ENCODE measurements at places on chromosomes 11 and 22.

GRCh38 chr11:96264364-96264763, 78.6 kb downstream of the MAML2 start:
- no peak for DNase-seq

DNA sequence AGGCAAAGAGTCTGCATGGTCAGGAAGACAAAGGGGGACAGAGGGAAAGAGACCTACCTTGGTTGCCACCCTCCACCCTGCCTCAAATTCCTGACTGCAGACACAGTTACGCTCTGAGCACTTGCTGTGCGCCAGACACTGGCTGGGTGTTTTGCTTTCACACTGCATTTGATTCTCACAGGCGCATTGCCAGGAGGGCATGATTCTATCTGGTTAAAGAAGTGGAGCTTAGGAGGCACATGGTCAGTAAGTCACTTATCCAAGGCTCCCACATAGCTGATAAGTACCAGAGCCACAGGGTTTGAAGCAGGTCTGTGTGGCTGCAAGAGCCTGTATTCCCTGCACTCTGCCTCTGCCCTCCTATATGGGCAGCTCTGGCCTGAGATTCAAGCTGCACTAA, 103.9 kb downstream of the TIMP3 start:
- DNase-seq: no peak

DNA sequence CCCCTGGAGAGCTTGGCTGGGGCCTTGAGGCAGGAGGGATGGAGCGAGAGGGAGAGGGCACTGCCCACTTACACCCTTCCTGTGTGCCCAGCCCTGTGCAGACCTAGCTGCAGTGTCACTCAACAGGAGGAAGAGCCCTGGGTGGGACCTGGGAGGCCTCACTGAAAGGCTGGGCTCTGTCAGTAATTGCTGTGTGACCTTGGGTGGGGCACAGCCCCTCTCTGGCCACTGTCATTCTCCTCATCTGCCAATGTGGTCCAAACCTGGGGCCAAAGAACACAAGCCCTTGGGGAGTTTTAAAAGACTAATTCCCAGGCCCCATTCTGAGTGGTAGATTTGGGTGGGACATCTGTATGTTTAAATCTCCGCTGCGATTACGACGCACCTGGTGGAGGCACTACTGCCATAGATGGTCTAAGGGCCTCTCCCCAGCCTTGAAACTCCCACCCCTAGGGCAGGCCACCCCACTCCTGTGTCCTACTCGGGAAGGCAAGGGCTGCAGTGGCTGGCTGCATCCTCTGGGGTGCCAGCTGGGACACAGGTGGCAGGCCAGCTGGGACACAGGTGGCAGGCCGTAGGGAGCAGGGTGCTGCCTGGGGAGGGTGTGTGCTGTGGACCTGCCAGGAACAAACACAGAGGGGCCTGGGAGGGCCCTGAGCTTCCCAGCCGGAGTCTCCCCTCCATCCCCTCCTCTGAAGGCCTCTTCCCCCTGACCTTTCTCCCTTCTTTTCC, 12.3 kb upstream of the SOX10 start:
- DNase-seq: no peak

DNA sequence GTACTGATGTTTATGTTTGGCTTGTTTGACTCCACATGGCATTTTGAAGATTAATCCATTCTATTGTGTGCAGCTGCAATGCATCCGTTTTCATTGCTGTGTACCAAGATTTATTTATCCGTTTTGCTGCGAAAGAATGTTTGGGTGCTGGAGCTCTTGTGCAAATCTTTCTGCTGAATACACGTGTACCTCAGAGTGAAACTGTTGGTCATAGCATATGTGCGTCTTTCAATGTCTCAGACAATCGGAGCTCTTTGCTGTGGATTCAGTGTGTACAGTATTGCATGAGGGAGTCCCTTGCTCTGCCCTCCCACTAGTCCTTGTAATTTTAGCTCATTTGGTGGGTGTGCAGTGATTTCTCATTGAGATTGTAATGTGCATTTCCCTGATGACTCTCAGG, 545.4 kb downstream of the TBC1D22A start:
- DNase-seq: no peak

DNA sequence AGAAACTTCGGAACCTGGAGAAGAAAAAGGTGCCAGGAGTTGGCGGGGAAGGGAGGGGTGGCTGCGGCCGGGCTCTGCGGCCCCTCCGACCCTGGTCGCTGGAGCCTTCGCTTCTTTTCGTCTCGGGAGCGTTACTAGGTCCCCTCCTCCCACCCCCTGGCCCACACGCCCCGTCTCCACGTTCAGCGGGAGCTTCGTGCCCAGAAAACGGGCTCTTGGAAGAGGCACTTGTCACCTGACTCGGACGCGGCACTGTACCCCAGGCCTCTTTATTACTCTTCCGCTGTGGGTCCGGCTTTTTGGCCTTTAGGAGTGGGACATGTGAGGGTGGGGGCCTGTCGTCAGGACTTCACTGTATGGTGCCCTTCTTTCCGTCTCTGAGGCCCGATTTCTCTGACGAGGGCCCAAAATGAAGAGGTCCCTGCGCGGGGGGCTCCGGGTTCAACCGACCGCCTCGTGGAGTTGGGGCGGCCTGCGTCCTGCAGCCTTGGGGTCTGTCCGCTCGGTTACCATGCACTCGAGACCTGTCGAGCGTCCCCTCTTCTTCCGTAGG, 1.2 kb downstream of the CAPRIN1 start:
- DNase-seq: peak; percentile 44

DNA sequence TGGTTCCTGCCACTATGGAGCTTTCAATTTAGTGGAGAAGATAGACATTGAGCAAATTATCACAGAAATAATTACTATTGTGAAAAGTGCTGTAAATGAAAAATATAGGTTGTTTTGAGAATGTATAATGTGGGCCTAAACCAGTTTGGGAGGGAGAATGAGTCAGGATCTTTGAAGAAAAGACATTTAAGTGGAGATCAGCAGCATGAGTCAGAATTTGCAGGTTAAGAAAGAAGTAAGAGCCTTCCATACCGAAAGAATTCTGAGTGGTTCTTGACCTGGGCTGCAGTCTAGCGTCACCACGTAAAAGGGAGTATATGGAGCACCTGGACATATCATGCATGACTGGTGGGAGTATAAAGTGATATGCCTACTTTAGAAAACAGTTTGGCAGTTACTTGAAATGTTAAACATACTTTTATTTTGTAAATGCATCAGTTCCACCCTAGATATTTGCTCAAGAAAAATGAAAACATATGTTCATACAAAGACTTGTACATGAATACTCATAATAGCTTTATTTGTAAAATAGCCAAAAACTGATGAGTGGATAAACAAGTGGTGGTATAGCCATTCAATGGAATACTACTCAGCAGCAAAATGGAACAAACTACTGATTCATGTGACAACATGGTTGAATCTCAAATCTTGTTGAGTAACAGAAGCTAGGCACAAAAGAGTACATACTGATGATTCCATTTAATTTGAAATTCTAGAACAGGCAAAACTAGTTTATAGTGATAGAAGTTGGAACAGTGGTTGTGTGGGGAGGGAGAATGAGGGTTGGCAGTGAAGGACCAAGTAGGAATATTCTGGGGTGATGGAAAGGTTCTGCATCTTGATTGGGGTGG, 99.2 kb downstream of the STIM1 start:
- no peak for DNase-seq

DNA sequence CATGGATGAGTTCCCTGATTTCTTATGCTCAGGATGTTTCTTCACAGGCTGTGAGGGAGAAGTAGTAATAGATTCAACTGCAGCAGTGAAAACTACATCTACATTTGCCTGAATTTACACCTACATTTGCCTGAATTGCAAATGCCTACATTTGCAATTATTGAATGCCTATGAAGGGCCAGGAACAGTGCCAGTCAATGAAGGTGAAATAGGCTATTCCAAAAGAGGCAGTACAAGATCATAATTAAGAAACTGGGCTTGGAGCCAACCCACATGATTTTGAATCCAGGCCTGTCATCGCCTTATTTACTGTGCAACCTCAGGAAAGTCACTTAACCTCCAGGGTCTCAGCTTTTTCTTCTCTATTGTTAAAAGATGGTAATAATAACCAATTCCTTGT, 1353.3 kb downstream of the FAM181B start:
- DNase-seq: peak; percentile 28

- no peak for DNase-seq
Measured at GRCh38 chr11:18065572-18065971, 19.5 kb upstream of the TPH1 start.

GRCh38 chr11:29996016-29996415, 20.8 kb downstream of the KCNA4 start:
- DNase-seq: no peak

DNA sequence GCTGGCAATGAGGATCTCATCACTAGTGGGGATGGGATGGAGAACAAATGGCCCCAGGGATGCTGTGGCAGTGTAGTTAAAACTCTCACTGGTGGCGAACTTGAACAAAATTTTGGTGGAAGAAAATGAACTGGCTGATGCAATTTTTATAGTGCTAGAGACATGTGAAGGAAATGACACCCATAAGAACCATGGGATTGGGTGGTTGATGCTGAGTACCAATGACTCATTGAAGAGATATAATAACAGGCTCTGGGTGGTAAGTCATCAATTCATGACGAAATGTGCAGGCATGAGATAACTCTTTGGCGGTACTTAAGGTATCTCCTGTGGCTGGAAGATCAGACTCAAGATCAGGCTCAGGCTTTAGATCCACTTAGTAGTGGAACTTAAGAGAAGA, 172.9 kb upstream of the DDI1 start:
- no peak for DNase-seq

- no peak for DNase-seq
Measured at GRCh38 chr11:59187587-59187986, 15.7 kb downstream of the DTX4 start.

GRCh38 chr22:38505541-38506117, 482 bp downstream of the DDX17 start:
- DNase-seq: peak; percentile 86

GRCh38 chr11:122253589-122254231, 137.7 kb upstream of the BLID start:
- no peak for DNase-seq

DNA sequence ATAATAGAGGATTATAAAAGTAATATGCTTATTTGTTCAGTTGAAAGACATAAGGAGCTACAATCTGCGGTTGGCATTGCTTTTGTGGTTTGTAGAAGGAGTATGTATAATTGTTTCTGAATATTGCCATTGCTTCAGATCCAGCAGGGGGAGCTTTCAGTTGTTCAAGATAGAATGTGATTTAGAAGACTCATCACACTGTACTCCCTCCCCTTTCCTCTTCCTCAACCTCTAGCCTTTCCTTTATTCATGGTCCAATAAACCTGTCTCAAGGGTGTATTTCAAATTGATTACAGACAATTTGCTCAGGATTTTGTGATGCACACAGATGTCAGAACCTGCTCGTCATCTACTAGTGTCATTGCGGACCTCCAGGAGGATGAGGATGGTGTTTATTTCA, 9.8 kb downstream of the PRMT3 start:
- DNase-seq: peak; percentile 37

GRCh38 chr11:8019314-8020243, 32.4 kb downstream of the EIF3F start:
- DNase-seq: peak; percentile 76

DNA sequence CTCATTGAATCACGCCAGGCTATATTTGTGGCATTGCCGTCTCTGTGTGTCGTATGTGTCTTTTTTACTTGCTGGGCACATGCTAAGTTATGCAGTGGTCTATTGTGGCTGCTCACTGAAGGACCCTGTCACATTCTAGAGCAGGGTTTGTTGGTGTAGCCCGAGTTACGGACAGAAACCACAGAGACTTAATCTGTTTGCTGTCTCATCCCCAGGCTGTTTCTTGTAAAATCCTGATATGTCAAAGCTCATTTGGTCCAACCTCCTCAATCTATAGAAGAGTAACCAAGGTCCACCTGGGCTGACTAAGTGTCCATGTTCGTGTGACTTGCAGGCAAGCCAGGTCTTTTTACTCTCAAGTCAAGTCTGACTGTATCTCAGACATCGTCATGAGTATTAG, 5.0 kb downstream of the DPF2 start:
- DNase-seq: no peak

GRCh38 chr11:1931341-1932104, 12.0 kb downstream of the TNNT3 start:
- no peak for DNase-seq

- no peak for DNase-seq
Measured at GRCh38 chr11:93132836-93133235, 65.0 kb downstream of the SLC36A4 start.

- DNase-seq: no peak
Measured at GRCh38 chr11:65934014-65934413, 11.3 kb upstream of the TSGA10IP start.

GRCh38 chr11:65017937-65018336, 4.0 kb downstream of the ARL2 start:
- no peak for DNase-seq

GRCh38 chr22:27976586-27976985, 57.5 kb upstream of the PITPNB start:
- DNase-seq: no peak

DNA sequence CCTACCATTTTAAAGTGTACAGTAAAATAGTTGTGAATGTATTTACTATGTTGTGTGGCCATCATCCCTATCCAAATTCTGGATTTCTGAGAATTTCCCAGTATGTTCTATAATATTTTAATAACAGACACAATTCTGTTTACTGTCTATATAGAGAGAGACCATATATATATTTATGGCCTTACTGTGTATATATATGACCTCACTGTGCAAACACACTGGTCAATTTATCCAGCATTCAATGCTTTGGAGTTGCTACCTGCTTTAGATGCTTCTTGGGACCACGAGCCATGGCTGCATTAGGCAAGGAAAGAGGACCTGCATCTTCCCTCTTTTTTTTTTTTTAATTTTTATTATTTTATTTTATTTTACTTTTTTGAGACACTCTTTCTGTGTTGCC, 40.2 kb downstream of the SWAP70 start:
- DNase-seq: no peak

DNA sequence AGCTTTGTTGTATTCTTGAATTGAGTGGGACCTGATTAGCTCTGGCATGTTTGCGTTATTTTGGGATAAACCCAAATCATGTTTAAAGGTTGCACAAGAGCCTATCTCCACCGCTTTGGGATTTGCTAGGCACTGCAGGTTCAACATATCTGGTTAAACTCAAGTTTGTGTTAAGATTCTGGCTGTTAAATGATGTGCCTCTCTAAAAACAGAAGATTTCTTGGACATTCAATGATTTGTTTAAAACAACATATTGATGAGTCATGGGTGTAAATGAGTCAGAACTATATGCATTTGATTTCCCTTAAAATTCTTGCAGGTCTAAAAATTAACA, 67.4 kb downstream of the AMOTL1 start:
- no peak for DNase-seq

- DNase-seq: no peak
Measured at GRCh38 chr11:123392844-123393243, 37.2 kb upstream of the GRAMD1B start.

- DNase-seq: no peak
Measured at GRCh38 chr11:18749681-18750319, 23.8 kb upstream of the IGSF22 start.

GRCh38 chr11:75383246-75383645, 16.1 kb upstream of the RPS3 start:
- no peak for DNase-seq

DNA sequence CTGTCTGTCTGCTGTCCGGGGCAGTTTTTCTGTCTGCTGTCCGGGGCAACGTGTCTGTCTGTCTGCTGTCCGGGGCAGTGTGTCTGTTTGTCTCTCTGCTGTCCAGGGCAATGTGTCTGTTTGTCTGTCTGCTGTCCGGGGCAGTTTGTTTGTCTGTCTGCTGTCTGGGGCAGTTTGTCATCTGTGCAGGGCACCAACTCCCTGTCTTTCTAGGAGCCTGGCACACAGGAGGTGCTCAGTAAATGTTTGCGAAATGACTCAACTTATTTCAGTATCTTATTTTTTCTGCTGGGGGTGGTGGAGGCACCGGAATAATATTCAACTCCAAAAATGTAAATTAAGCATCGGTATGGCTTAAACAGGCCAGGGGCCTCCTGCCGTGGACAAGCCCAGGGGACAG, 12.0 kb upstream of the TTLL12 start:
- no peak for DNase-seq
